ENCODE measurements at places on chromosomes 11 and 22.

- DNase-seq: no peak
These were observed 7.5 kb downstream of the MALAT1 start for GRCh38 chr11:65506290-65506771.

- DNase-seq: no peak
These were observed 15.1 kb downstream of the CDKN1C start for GRCh38 chr11:2870460-2870859.

- no peak for DNase-seq
These were observed 14.3 kb downstream of the TCIRG1 start for GRCh38 chr11:68053117-68053516.

- peak; percentile 54 for DNase-seq
These were observed 429 bp downstream of the VEGFB start for GRCh38 chr11:64234647-64235379.

GRCh38 chr11:65418681-65419459, 3.7 kb upstream of the NEAT1 start:
- peak; percentile 90 for DNase-seq

- peak; percentile 83 for DNase-seq
These were observed 61.9 kb downstream of the MED15 start for GRCh38 chr22:20569059-20570058.

GRCh38 chr22:41197038-41197972, 7.8 kb upstream of the L3MBTL2 start:
- peak; percentile 82 for DNase-seq

DNA sequence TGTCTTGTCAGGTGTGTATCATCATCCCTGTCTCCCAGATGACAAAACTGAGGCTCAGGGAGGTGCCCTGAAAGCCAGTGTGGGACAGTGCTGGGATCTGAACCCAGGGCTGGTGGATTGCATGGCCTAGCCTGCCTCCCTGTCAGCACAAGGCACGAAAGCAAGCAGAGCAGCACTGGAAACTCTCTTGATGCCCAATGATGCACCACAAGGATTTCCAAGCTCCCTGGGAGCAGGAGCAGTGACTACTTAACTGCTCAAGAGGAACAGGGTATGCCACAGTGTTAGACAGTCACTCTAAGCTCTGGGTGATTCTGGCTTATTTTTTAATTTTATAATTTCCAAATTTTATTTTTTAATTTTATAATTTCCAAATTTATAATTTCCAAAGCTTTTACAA, 9.0 kb downstream of the ZC3H7B start:
- DNase-seq: no peak

- DNase-seq: no peak
These were observed 482.6 kb downstream of the MIAT start for GRCh38 chr22:27139935-27140511.

DNA sequence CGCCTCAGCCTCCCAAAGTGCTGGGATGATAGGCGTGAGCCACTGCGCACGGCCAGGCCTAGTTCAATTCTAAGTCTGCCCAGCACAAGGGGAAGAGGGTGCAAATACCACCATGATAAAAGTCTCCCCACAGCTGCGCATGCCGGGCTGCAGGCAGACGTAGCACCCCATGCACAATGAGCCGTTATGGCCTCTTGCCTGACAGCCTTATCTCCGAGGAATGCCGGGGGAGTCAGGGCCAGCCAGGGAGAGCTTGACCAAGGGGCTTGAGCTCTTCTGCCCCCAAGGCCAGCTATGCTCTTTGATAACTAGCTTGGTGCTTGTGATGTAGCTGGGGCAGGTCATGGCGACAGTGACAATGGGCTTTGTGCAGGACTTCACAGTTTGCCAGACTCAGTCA, 13.7 kb upstream of the SCUBE1 start:
- no peak for DNase-seq

- peak; percentile 79 for DNase-seq
These were observed 1.0 kb upstream of the SESN3 start for GRCh38 chr11:95231881-95232605.

DNA sequence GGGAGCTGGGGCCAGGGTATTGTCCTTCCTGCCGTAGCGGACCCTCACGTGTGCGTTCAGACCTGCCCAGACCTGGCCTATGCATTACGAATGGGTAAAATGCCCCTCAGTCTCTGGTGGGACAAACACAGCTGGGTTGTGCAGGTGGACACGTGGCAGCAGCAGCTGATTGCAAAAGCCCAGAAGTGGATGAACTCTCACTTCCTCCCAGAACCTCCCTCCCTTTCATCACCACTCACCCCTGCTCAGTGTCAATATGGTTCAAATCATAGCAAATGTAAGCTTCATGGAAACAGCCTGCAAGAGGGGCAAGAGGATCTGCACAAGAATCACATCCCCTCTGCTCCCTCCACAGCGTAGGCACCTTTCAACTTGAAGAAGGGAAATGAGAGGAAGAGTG, 352.1 kb downstream of the OPCML start:
- DNase-seq: no peak

- no peak for DNase-seq
These were observed 1.1 kb upstream of the PELI3 start for GRCh38 chr11:66465373-66466224.

GRCh38 chr11:10762913-10763421, 11.9 kb downstream of the CTR9 start:
- DNase-seq: no peak

DNA sequence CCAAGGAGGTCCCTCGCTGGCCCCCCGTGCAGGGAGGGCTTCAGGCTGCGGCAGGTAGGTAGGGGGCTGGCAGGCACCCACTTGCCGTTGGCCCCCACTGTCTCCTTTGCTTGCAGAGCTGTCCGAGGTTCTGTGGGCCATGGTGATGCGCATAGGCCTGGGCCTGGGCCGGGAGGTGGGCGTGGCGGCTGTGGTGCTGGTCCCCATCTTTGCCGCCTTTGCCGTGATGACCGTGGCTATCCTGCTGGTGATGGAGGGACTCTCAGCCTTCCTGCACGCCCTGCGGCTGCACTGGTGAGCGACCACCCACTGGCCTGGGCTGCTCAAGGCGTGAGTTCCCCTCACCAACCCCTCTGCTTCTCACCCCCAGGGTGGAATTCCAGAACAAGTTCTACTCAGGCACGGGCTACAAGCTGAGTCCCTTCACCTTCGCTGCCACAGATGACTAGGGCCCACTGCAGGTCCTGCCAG, 11.6 kb downstream of the TCIRG1 start:
- DNase-seq: no peak

GRCh38 chr11:75346912-75347647, 4.4 kb downstream of the ARRB1 start:
- DNase-seq: no peak

DNA sequence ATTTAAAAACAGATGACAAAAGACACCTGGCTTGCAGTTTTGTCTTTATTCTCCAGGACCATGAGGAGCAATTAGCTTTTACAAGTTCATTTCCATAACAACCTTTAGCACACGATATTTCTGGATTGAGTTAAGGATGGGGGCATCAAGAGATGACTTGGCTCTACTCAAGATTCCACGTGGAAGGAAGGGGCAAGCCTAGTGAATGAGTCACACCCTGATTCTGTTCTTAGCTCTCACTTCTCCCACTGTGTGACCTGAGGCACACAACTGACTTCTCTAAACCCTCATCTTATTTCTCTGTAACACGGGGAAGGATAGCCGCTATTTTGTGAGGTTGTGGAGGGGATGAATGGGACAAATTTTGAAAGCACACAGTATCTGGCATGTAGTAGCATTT, 185.5 kb downstream of the KIRREL3 start:
- DNase-seq: no peak

- DNase-seq: peak; percentile 59
These were observed 1.3 kb downstream of the PPP1R14B start for GRCh38 chr11:64245401-64245796.

GRCh38 chr11:68533945-68534344, 73.4 kb downstream of the PPP6R3 start:
- no peak for DNase-seq

- no peak for DNase-seq
These were observed 1154.3 kb downstream of the FAM181B start for GRCh38 chr11:81579339-81579738.

GRCh38 chr22:48981371-48982061, 846.2 kb downstream of the BRD1 start:
- DNase-seq: no peak

- no peak for DNase-seq
These were observed 356.5 kb downstream of the INSC start for GRCh38 chr11:15471048-15471894.

DNA sequence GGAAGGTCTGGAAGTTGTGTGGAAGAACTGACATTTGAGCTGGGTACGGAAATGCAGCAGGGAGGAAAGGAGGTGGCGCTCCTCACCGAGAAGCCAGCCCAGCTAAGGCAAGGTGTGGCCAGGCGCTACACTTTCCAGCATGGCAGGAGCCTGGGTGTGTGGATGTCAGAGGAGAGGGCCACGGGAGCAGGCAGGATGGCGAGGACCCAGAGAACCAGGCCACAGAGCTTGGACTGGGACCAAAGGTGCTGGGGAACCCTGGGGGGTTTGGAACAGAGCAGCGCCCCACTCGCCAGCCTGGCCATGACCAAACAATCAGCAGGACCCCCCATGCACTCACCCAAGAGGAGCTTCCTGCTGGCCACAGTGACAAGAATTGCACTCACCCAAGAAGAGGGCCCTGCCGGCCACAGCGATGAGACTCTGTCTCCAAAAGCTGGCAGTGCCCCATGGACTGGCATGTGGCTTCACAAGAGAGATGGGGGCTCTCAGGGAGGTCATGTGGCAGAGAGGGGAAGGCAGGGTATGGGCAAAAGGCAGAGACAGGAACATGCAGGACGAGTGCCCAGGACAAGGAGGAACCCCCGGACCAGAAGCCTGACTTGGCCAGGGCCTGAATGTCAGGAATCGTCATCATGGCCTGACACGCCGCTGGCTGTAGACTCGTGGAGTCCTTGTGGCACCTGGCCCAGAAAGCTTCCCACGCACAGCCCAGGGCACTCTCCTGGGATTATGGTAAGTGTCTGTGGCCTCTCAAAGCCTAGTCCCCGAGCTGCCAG, 45.4 kb downstream of the IGF2 start:
- DNase-seq: no peak

- no peak for DNase-seq
These were observed 473.1 kb downstream of the LRRC4C start for GRCh38 chr11:40986320-40986719.

DNA sequence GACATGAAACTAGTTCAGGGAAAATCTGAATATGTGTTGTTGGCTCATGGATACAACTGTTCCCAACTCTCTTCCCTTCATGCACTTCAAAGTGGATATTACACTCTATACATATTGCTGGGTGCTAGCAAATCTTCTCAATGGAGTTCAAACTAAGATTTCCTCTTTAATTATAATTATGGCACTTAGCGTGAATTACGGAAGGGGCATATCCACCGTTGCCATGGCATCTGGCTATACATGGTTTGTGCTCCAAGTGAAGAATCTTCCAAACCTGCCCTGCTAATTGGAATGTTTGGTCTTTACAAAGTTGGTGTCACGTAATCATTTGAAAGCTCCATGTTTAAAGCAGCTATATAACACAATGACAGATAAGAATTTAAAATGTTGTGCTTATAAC, 5.6 kb downstream of the MPPED2 start:
- no peak for DNase-seq

GRCh38 chr11:45741582-45741981, 63.4 kb upstream of the SLC35C1 start:
- no peak for DNase-seq

DNA sequence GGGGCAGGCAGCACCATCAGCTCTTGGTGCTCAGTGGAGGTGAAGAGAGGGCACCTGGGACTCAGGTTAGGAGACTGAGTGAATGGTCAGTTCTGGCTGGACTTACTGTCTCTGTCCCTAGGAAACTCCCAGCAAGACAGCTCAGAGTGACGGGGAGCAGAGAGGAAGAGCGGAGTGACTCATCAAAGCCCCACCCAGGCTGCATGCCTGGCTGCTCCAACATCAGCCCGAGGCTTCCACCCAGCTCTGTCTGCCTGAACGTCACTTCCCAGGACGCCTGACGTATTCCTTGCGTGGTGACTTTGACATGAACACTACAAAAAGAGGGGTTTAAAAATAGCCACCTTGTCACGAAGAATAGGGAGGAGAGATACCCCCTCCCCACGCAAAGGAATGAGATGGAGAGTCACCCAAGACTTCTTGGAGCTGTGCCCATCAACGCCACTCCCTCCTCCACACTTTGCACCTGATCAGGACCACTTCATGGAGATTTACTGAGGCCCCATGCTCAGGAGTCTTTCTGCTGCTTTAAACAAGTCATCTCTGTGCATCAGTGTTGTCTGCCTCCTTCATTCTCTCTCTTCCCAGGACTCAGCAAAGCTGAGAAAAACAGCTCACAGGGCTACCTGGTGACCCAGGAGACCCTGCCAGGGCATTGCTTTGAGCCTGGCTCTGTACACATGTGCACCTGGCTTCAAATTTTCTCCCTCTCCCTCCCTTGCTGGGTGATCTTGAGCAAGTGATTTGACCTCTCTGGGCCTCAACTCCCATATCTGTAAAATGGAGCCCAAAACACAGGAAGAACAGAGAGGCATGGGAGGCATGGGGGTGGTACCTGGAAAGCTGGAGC, 83.1 kb downstream of the MN1 start:
- DNase-seq: peak; percentile 13

DNA sequence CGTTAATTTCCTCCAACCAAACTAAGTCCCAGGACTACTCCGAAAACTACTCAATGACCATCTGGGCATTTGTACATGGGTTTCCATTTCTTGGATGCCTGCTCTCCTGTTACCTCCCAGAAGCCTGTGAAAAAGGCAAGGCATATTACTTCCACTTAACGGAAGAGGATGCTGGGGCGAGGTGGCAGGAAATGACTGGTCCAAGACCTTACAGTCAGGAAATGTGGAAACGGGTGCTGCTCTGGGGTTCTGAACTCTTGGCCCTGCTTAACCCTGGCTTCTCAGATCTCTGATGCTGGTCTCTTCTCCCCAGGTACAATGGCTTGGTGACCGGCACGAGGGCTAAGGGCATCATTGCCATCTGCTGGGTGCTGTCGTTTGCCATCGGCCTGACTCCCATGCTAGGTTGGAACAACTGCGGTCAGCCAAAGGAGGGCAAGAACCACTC, 12.9 kb downstream of the ADORA2A start:
- DNase-seq: no peak

DNA sequence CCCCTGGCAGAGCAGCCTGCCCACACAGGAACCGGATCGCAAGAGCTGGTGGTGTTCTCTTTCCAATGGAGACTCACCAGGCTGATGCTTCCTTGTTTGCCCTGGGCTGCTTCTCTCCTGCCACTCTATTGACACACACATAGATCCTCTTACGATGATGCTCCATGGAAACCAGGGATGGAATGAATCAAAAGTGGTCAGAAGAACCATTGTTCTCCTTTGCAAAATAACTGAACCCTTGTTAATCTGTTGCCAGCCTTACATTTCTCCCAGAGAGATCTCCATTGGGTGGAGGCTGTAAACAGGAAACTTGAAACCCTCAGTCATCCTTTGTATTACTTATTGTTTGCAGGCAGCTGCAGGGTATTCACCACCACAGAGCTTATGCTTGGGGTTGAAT, 24.6 kb upstream of the LDLRAD3 start:
- no peak for DNase-seq

- DNase-seq: no peak
These were observed 9.0 kb downstream of the PKNOX2 start for GRCh38 chr11:125173556-125173955.

GRCh38 chr22:22155146-22155545, 89.4 kb upstream of the VPREB1 start:
- no peak for DNase-seq

Measured in CD4-positive, alpha-beta T cell treated with Interleukin-21 for 1 hour (primary cell).